ENCODE measurements at places on chromosomes 1 and 21.
A peak's percentile ranks its signal among the peaks of the same experiment; 100 is the strongest.

DNA sequence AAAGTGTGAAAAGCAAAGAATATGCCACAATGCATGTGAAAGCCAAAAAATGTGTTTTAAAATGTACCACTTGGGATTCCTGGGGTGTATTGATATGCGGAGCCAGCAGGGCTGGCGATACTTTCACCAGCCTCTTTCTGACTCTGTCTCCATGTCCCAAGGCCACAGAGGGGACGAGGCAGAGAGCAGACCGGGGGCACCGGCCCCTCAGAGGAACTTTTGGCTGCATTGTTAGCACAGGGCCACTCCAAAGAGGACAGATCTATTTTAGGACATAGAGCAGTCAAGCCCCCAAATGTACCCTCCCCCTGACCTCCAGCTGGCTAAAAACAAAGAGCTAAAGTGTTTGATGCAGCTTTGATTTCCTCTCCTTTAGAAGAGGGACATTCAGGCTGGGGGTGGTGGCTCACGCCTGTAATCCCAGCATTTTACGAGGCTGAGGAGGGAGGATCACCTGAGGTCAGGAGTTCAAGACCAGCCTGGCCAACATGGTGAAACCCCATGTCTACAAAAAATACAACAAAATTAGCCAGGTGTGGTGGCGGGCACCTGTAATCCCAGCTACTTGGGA, 25.6 kb upstream of the ZNF436 start:
- no peak for DNase-seq

- no peak for DNase-seq
Measured at GRCh38 chr21:44421901-44422840, 33.1 kb upstream of the LRRC3 start.

- DNase-seq = no peak
Measured at GRCh38 chr1:161217831-161218230, 2.7 kb downstream of the FCER1G start.

DNA sequence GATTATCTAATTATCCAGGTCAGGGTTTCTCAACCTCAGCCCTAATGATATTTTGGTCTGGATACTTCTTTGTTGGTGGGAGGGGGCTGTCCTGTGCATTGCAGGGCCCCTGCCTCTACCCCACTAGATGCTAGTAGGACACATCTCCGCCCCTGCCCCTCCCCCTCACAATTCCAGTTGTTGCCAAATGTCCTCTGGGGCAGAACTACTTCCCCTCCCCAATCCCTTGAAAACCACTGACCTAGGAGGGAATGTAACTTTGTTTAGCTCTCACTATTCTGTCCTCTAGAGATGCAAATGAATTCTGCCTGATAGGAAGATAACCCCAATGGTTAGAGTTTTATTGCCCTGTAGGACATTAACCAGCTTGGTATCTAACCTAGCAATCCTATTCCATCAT, 8.1 kb downstream of the CACNA1S start:
- DNase-seq = no peak

DNA sequence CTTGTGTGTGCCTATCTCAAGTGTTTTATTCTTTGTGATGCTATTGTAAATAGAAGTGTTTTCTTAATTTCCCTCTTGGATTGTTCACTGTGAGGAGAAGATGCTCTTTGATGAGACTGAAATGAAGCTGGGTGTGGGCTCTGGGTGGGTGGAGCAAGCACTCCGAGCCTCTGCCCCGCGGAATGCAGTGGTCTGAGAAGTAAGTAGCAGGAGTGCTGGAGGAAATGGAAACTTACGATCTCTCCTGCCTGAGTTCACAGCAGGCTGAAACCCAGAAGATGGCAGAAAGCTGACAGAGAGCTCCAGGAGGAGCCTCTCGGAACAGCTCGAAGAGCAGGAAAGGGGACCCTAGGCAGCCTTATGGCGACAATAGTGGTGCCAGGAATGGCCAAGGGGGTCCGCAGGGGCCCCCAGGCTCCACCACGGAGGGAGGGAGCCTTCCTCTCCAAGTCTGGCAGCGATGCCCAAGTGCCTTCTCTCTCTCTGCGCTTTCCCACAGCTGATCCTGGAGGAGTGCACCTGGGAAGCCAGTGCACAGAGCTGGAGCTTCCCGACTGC, 126.8 kb upstream of the COL6A1 start:
- no peak for DNase-seq

- DNase-seq = no peak
Measured at GRCh38 chr21:23398726-23399125, 2208.6 kb downstream of the MRPL39 start.

DNA sequence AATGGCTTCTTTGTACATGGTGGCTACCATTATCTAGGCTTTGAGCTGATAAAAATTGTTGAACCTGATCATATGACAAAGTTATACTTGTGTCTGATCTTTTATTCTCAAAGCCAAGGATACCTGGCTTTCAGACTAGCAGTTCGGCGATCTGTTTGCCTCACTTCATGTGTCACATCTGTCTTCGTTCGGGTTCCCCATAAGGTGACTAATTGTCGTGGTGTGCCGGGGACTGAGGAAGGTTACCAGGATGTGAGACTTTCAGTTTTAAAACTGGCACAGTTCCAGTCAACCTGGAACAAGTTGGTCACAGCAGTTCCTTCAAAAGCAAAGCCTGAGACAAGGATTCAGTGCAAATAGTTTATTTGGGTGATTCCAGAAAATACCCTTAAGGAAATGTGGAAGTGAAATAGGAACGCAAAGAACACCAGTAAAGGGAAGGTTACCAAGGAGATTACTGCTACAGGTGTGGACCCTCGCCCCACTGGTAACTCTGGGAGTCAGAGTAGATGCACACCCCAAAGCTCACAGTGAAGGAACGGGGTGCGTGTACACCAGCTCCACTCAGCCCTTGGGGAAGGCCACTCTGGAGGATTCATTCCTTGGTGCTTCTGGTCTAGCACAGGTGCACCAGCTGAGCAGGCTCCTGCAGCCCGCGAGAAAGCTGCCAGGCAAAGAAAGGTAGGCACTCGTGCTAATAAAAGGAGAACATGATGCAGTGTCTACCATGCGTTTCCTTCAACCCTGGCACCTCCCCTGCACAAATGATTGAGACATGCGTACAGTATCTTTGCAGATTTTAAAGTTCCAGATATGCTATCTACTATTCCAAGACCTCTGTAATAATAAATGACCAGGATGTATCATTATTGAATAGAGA, 69.0 kb downstream of the VWA5B1 start:
- DNase-seq = peak; percentile 31

- DNase-seq = no peak
Measured at GRCh38 chr1:76921590-76921989, 54.3 kb downstream of the ST6GALNAC5 start.

DNA sequence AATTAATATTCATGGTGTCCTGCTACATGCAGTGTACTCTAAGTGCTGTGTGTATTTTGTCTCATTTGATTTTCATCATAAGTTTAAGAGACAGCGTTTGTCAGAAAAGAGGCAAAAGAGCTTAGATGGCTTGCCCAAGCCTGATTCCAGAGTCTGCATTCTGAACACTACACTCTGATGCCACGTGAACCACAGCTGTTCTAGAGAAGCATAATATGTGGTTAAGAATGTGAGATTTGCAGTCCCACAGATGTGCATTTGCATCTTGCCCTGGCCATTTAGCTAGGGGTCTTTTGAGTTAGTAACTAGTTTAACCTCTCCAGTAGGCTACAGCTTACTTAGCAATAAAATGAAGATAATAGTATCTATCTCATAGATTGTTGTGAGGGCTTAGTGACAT, 9.2 kb upstream of the GADD45A start:
- no peak for DNase-seq

DNA sequence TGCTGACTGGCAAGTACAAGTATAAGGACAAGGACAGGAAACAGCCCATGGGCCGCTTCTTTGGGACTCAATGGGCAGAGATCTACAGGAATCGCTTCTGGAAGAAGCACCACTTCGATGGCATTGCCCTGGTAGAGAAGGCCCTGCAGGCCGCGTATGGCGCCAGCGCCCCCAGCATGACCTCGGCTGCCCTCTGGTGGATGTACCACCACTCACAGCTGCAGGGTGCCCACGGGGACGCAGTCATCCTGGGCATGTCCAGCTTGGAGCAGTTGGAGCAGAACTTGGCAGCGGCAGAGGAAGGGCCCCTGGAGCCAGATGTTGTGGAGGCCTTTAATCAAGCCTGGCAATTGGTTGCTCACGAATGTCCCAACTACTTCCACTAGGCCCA, 32.0 kb downstream of the SLC16A1 start:
- DNase-seq = no peak

GRCh38 chr1:5972198-5972520, 20.1 kb downstream of the NPHP4 start:
- no peak for DNase-seq

GRCh38 chr1:170150921-170151320, 5.2 kb downstream of the NTMT2 start:
- no peak for DNase-seq

DNA sequence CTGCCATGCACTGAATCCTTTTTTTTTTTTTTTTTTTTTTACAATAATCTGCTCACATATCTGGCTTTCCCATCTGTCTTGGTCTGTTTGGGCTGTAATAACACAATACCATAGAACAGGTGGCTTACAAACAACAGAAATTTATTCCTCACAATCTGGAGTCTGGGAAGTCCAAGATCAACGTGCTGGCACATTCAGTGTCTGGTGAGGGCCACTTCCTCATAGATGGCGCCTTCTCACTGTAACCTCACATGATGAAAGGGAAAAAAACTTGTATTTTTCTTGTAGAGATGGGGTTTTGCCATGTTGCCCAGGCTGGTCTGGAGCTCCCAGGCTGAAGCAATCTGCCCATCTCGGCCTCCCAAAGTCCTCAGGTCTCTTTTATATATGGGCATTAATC, 13.0 kb upstream of the PARP1 start:
- no peak for DNase-seq

GRCh38 chr21:45263534-45263933, 24.2 kb downstream of the POFUT2 start:
- DNase-seq = no peak
